MG63 (cell line): ENCODE measurements at places on chromosomes 5 and 9. TPM values are rescaled to one million over a fixed set of nuclear protein-coding genes. Genes with fewer than 3 reads are reported as not detected.

C9orf153 gene
- total RNA-seq, result not detected in 2 replicates

LCN10 gene
- not detected in 2 replicates for total RNA-seq

CFAP77 gene
- not detected in 2 replicates for total RNA-seq

SPATA31A3 gene
- not detected in 2 replicates for total RNA-seq

DRD1 gene
- not detected in 2 replicates for total RNA-seq

PHF24 gene
- total RNA-seq, result not detected in 2 replicates

LCN1 gene
- not detected in 2 replicates for total RNA-seq

SCAI gene
- total RNA-seq, result 13.2 and 25.5 TPM in 2 replicates

ECSCR gene
- 0.63 and 0.74 TPM in 2 replicates for total RNA-seq

HOMER1 gene
- total RNA-seq, result 6.3 and 12.0 TPM in 2 replicates

SERF1B gene
- total RNA-seq, result 32.3 and 82.1 TPM in 2 replicates

ADCY2 gene
- total RNA-seq, result not detected in 2 replicates

PCDHGC4 gene
- not detected in 2 replicates for total RNA-seq

SH3GL2 gene
- not detected in 2 replicates for total RNA-seq

PTPN3 gene
- total RNA-seq, result 1.7 and 2.8 TPM in 2 replicates

GRM6 gene
- not detected in 2 replicates for total RNA-seq

SPATA9 gene
- 1.1 TPM in 1 of 2 replicates, not detected in the other for total RNA-seq

SURF4 gene
- total RNA-seq, result 301 and 417 TPM in 2 replicates

PCDHA9 gene
- total RNA-seq, result not detected in 2 replicates

IL4 gene
- not detected in 2 replicates for total RNA-seq

FOXD4 gene
- not detected in 2 replicates for total RNA-seq

NR4A3 gene
- total RNA-seq, result not detected in 2 replicates

SLC22A4 gene
- total RNA-seq, result 0.03 and 0.35 TPM in 2 replicates

MORN5 gene
- total RNA-seq, result not detected in 2 replicates

PRDM9 gene
- not detected in 2 replicates for total RNA-seq

ST8SIA4 gene
- not detected in 2 replicates for total RNA-seq

BAAT gene
- 0.13 TPM in 1 of 2 replicates, not detected in the other for total RNA-seq

TNFSF8 gene
- total RNA-seq, result not detected in 2 replicates

PTPA gene
- total RNA-seq, result 76.3 and 127 TPM in 2 replicates

GCNT1 gene
- total RNA-seq, result 4.8 and 23.9 TPM in 2 replicates
